ENCODE measurements at places on chromosomes 6 and 20.

- DNase-seq, result no peak
Observed at GRCh38 chr6:137787016-137787415, 80.0 kb upstream of the TNFAIP3 start.

- DNase-seq, result no peak
Observed at GRCh38 chr20:43459022-43459942, 1.6 kb downstream of the SRSF6 start.

- no peak for DNase-seq
Observed at GRCh38 chr6:62391358-62391757, 105.3 kb upstream of the KHDRBS2 start.

DNA sequence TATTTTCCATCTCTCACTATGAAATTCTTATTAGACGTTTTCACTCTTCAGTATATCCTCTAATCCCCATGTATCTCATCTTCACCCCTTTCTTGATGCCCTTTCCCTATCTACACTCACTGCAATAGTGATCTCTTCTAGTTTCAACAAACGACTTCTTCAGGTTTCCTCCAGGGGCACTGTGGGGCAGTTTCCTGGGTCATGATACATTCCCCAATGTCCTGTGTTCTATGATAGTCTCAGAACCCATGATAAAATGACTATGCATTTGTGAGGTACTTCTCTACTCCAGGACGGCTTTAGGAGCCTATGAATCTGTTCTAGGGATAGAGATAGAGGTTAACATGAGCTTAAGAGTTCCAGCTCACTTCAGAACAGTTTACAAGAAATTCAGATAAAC lies 183.3 kb downstream of the FOXC1 start:
- no peak for DNase-seq

GRCh38 chr6:32045811-32046449 lies 7.7 kb downstream of the CYP21A2 start:
- DNase-seq, result peak; percentile 36

- DNase-seq, result peak; percentile 93
Observed at GRCh38 chr6:131135244-131136020, at the start of gene AKAP7. Gene AKAP7, plus strand, starts transcription at chr6:131135467. Its CDS starts 297 bp downstream, at chr6:131135764.

- DNase-seq, result no peak
Observed at GRCh38 chr6:23690453-23691049, 435.5 kb upstream of the NRSN1 start.

DNA sequence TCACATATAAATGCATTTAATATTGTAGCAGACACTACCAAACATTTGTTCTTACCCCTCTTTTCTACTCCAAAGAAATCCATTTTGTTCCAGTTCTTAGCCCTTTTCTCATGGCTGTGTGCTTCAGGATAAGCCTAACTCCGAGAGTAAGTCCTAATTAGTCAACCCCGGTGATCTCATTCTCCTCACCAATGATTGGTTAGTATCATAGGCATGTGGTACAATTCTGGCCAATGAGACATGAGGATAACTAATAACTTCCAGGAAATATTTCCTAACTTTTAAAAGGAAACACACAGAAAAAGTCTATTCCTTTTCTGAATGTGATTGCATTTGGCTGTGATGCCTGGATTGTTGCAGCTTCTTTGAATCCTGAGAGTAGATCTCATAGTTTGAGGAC lies 116.0 kb downstream of the GPR63 start:
- DNase-seq, result no peak

GRCh38 chr6:83199173-83199862 lies 6.2 kb downstream of the RWDD2A start:
- no peak for DNase-seq

DNA sequence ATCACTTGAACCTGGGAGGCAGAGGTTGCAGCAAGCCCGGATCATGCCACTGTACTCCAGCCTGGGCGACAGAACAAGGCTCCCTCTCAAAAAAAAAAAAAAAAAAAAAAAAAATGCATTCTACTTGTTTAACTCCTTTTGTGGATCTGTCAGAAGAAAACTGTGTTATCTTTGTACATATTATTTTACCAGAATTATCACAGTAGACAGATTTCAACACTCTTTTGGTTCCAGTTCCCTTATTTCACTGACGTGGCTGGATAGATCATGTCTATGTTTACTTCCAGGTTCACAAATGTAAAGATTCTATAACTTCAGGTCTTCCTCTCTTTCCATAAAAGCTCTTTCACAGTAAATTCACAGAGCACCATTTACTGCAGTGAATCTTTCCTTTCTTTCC lies 18.4 kb downstream of the NUDT3 start:
- DNase-seq, result no peak

DNA sequence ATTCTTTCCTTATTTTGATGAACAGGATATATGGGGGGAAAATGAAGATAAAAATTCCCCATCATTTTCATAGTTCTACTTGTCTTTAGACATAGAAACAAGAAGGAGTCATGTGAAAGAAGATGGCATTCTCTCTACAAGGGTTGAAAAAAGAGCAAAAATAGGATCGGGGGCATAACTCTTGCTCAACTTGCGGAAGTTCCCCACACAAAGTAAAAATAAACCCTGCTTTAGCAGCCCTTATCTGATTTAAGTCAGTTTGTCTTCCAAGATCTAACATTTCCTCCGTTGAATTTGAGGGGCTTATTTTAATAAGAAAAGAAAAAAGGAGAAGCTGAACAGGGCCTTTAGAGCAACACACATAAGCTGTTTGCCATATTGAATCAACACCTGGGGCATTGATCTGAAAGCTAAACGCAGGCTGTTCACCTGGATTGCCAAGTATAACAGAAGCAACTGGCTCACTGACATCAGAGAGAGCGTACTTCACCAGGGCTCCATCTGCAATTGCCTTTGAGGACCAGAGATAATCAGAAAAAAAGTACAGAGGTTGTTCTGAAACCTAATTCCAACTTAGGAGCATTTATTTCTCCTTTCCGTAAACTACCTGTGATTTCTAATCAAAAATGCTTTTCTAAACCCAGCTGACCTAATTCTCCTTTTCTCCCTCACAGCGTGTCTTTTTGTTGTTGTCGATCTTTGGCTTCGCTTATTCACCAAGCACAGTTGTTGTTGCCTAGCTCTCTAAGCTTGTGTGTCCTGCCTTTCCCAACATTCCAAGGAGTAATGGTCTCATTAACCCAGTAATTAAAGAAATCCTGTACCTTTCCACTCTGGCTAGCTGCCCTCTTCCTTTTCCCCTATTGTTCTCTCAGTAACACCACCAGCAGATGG lies 568.0 kb downstream of the KIF16B start:
- DNase-seq, result no peak

DNA sequence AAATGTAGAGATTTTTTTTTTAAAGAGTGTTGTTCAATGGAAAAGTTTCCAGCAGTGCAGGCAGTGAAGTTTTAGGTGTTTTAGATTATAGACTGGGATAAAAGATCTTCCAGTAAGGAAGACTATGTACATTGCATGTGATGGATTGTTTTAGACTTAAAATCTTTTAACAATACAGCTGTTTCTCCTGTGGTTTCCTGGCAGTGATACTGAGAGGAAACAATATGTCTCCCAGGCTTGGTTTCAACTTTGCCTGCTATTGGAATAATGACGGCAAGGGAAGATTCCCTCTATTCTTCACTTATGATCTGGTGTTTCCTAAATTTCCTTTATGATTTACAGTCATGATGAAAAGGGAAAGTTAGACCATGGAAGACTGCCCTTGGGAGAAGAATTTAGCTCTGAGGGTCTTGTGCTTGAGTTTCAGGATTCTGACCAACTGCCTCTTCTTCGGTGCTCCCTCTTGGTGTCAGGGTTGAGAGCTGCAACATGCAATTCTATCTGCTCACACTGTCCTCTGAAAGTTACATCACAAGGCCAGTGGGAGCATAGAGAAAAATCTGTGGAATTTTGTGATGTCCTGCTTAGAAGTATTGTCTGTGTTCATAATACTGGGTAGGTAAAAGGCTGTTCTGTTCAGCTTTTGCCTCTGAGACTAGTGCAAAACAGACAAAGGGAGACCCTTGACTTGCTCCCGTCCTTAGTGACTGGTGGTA lies 262.8 kb upstream of the MAN1A1 start:
- no peak for DNase-seq

GRCh38 chr6:31513456-31514165 lies 15.2 kb upstream of the MCCD1 start:
- no peak for DNase-seq

DNA sequence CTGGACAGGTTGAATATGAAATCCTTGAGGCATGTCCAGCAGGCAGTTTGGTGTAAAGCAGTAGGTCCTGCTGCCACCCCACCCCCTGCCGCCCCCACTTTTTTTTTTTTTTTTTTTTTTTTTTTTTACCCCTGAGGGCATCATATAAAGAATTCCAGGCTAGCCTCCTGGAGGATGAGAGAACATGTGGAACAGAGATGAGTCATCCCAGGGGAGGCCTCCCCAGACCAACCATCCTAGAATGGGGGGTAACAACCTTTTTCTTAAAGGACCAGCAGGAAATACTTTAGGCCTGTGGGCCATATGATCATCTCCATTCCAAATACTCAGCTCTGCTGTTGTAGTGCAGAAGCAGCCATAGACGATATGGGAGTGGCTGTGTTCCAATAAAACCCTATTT lies 170.9 kb downstream of the GJA10 start:
- no peak for DNase-seq

GRCh38 chr20:60313614-60314013 lies 355.4 kb downstream of the CDH26 start:
- DNase-seq, result no peak

DNA sequence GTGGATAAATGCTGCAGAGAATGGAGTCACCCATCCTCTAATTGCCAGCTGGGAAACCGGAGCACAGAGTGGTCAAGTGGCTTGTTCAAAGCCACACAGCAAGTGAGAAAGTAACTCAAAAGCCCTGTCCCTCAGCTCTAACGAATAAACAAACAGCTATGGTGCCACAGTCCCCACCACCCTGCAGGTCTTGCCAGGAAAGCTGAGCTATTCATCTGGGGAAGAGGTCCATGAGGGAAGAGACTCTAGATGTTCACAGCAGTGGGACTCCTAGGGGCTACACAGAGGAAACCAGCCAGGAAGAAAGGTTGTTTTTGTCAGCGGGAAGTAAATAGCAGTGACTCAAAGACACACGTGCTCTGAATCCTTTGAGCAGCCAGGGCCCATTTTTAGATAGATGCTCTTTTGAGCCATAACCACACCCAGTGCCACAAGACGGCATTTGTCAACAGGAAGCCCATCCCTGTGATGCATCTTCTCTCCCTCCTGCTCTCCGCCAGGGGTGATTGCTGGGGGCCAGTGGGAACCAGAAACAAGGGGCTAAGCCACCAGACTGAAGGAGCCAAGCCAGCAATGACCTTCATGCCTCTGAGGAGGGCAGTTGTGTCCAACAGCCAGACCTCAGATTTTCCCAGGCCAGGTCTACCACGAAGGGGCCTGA lies 32.4 kb upstream of the TCP11 start:
- DNase-seq, result no peak

- peak; percentile 38 for DNase-seq
Observed at GRCh38 chr6:87421576-87421975, 13.8 kb downstream of the CFAP206 start.

DNA sequence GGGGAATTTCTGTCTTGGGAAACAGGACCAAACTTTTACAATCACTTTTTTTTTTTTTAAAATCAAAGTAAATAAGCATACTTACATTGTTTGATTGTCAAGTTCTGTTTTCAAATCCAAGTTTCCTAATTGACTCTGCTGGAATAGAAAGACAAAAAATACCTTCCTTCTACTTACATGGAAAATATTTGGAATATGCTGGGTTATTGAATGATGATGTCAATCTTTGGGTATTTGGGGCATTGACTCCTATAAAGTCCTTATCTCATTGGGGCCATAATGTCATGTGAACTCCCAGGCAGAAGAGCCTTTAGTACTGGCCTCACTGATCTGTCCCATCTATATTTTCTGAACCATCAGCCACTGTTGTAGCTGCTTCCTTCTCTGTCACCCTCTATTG lies 122.6 kb upstream of the NOX3 start:
- no peak for DNase-seq

- DNase-seq, result no peak
Observed at GRCh38 chr20:1388741-1389483, 3.9 kb downstream of the FKBP1A start.
